CD4-positive, alpha-beta T cell treated with Interleukin-21 for 1 hour (primary cell): ENCODE measurements at places on chromosomes 16 and 17.

- DNase-seq, result no peak
Observed at GRCh38 chr17:39705786-39706348, 6.0 kb downstream of the ERBB2 start.

- DNase-seq, result no peak
Observed at GRCh38 chr16:47311738-47312505, 148.9 kb downstream of the ITFG1 start.

DNA sequence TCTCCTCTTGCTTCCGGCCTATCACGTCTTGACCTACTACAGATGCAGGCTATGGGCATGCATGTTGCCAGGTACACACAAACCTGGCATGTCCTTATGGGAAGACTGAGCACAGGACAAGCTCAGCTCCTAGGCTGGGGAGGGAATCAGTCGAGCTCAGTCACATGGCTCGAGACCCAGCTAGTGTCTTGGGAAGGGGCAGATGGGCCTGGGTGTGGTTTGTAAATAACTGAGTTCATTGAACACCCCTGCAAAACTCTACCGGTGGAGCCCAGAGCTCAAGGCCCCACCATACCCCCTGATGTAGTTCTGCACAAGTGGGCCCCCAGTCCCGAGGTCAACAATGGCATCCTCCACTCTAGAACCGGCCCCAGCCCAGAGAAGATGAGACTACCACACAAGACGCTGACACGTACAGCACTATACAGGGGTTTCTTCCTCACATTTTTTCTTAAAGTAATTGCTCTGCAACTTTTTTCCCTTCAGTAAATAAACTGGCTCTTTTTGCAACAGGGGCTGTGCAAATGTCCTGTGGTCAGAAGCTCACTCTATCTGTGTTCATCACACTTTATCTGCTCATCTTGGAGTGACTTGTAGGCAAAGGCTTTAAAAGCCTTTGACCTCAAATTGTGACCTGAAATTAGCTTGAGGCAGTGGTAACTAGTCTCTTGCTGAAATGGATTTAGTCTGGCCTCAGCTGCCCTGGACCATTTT is 22.9 kb downstream of the ZNHIT3 start:
- DNase-seq, result no peak

DNA sequence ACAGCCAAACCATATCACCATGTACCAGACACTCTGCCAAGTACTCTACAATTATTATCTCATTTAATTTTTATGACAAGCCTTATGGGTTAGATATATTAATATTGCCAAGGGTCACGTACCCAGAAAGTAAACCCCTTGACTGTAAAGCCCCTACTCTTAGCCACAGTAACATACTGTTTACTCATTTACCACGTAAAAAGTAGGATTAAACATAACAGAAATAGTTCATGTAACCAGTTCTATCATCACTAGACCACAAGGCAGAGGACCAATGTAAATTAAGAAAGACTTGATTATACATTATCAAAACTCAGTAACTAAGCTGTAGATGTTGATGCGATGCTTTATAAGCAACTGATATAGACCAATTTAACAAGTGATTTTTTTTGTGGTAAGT is 101.5 kb upstream of the CNTNAP4 start:
- no peak for DNase-seq

DNA sequence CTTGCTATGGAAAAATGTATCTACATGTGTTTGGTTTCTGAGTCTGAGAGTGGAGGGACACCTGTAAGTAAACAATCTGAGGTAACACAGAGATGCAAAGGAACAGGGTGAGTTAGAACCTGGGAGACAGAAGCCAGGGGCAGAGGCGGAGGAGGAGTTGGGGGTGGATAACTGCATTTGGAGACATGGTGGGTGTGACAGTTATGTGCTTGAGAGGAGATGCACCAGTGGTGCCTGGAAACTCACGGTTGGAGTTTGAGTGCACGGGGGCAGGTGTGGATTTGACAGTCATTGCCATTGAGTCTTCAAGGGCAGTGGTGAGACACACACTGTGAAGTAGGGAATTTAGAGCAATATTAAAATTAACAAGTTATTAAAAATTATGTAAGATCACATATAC is 6.5 kb downstream of the NUP93 start:
- no peak for DNase-seq

DNA sequence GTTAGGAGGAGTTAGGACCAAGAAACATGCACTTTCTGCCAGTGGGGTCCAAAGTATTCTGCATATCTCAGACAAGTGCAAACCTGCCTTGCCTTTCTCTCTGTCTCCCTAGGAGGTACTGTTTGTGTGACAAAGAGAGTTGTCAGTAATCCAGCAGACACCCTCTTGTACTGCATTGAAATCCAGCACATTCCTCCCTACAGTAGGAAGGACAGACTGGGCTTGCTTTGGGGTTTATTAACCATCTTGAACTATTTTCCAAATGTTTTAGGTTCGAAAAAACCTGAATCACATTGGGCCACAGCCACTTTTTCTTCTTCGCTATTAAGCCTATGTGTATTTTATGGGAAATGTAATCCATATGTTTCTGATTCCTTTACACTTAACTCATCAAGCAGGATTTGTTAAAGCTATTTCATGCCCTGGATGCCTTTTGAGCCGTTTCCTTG is 204.2 kb upstream of the KCNJ16 start:
- DNase-seq, result no peak

DNA sequence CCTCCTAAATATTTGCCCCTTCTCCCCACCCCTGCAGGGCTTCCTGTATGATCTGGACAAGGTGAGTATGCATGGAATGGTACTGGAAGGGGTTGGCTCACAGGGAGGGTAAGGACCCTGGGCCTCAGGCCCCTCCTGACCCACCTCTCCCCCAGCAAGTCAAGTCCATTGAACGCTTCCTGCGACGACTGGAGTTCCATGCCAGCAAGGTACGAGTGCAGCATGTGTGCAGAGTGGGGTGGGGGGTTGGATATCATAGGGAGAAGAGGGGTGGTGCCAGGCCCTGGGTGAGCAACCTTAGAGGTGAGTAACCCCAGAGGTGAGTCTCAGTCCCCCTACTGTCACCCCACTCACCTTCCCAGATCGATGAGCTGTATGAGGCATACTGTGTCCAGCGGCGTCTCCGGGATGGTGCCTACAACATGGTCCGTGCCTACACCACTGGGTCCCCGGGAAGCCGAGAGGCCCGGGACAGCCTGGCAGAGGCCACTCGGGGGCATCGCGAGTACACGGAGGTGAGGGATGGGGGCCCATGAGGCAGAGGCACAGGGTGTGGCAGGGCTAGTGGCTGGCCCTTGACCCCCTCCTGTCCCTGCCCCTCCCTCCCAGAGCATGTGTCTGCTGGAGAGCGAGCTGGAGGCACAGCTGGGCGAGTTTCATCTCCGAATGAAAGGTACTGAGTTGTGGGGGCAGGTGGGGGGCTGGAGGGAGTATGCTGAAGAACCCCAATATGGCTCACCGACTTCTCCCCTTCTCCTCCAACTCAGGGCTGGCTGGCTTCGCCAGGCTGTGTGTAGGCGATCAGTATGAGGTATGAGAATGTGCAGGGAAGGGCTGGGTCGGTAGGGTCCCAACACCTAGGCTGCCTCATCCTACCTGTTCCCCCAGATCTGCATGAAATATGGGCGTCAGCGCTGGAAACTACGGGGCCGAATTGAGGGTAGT is 11.3 kb downstream of the RIPOR1 start:
- no peak for DNase-seq

DNA sequence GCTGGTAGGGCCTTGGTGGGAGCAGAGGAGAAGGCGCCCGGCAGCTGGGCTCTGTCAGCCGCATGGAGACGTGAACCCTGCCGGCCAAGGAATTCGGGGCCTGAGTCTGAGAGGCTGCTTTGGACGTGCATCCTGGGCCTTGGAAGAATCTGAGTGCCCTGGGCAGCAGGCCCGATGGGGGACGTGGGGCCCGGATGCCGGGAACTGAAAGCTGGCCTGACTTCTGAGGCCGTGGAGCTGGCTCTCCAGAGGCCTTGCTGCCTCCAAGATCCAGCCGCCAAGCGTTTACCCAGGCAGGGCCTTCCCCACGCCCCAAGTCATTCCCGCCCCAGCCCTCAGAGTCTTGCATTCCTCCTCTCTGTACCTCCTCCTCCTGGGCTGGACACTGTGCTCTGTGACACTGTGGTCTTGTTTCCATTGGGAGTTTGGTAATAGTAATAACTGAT is 37.2 kb downstream of the NKD1 start:
- no peak for DNase-seq

- peak; percentile 29 for DNase-seq
Observed at GRCh38 chr17:75830164-75831031, 13.8 kb downstream of the UNC13D start.

- no peak for DNase-seq
Observed at GRCh38 chr17:66296289-66296725, 6.1 kb upstream of the PRKCA start.

DNA sequence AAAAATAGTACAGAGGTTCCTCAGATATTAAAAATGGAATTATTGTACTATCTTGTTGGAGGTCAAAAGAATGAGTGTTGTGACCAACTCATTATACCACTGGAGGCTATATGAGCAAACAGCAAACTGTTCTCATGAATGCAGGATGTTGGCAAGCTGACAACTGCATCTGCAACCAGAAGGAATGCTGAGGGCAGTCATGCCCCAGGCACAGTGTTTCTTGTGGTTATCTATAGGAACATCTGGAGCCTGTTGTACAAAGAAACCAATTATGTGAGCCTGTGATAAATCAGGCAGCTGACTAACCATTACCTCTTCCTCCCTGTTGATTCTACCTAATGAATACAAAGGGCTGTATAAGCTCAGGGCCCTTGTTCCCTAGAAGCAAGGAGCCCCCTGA is 2057.1 kb downstream of the TP53TG3F start:
- DNase-seq, result no peak

GRCh38 chr17:81428121-81428515 is 32.9 kb downstream of the BAHCC1 start:
- peak; percentile 27 for DNase-seq

- no peak for DNase-seq
Observed at GRCh38 chr17:82241926-82242697, 13.3 kb downstream of the SLC16A3 start.

DNA sequence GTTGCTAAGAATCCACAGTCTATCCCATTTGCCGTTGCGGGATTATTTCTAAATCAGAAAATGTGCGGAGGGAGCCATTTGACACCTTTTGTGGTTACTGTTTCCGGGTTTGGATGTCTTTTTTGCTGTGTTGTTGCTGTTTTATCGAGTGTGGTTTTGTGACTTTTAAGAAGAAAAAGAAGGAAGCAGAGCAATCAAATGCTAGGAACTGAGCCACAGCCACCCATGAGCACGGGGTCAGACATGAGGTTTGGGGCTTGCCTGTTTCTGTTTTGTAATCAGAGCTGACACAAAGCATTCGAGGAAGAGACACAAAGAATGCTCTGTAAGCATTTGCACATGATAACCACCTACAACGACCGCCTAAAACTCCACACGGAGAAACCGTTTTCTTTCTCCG is 53.1 kb upstream of the CHMP6 start:
- peak; percentile 31 for DNase-seq

DNA sequence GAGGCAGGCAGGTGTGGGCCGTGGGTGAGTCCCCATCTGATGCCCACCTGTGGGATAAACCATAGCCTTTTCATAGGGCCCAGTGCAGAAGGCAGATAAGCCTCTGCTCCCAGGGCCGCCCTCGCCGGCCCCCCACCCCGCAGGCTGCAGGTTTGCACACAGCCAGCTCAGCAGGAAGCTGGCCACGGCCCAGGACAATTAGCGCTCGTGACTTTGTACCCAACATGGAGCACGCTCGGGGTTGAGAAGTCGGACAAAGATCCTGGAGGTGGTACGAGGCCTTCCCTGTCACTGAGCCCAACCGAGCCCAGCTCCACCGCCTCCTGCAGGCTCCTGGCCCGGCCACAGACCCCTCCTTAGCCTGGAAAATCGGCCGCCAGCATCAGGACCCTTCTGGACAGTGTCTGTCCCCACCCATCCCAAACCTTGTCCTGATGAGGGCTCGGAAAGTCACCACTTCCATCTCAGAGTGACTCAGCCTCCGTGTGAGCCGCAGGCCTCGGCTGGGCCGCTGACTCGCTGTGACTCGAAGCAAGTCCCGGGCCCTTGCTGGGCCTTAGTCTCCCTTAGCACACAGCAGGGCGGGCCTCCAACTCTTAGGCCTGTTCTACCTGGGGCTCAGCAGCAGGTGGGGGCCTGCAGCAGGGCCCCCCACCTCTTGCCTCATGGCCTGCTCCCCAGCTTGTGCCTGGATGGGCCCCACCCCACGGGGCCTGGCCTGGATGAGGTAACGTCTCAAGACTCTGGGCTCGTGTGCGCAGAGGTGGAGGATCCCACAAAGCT is 22.7 kb downstream of the FAM83G start:
- DNase-seq, result no peak

DNA sequence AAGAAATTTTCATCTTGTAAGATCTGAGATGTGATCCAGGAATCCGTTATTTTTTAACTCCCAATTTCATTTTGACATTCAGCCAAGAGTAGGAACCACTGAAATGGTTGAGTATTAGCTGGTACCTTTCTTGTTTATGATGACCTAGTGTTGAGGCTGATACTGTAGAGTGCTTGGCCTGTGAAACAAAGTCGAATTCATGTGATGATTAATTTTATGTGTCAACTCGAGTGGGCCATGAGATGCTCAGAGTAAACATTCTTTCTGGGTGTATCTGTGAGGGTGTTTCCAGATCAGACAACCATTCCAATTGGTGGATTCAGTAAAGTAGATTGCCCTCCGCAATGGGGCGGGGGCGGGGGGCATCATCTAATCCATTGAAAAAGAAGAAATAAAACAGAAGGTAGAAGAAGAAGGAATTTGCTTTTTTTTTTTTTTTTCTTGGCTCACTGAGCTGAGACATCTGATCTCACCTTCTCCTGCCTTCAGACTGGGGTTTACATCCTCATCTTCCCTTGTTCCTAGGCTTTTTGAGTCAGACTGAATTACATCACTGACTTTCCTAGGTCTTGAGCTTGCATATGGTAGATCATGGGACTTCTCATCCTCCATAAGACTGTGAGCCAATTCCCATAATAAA is 264.6 kb upstream of the KCNJ16 start:
- no peak for DNase-seq

- DNase-seq, result no peak
Observed at GRCh38 chr16:10668322-10669045, 26.2 kb downstream of the TEKT5 start.

GRCh38 chr16:68388124-68388523 is 60.2 kb downstream of the SMPD3 start:
- no peak for DNase-seq
